ENCODE measurements at places on chromosomes 5 and 9. TPM values are rescaled to one million over a fixed set of nuclear protein-coding genes. Genes with fewer than 3 reads are reported as not detected.
A peak's percentile ranks its signal among the peaks of the same experiment; 100 is the strongest.

- peaks cover 10% of the 10 kb centered on the region for H3K4me1 ChIP-seq
- DNase-seq = peak; percentile 21
- no peak overlapping the region for H3K4me3 ChIP-seq
- H3K36me3 ChIP-seq = no peaks in the 10 kb centered on the region
- H3K27me3 ChIP-seq = no peaks in the 10 kb centered on the region
- H3K27ac ChIP-seq = no peak overlapping the region
These were observed 941.4 kb upstream of the CTNND2 start for GRCh38 chr5:12845549-12846159.

Gene SCGB3A2
- total RNA-seq = 57.3 TPM

GRCh38 chr9:123397975-123398374 lies 42.0 kb downstream of the CRB2 start:
- DNase-seq = no peak
- no peaks in the 10 kb centered on the region for H3K27me3 ChIP-seq
- H3K4me3 ChIP-seq = no peak overlapping the region

Gene GADD45G
- total RNA-seq = 13.5 TPM

- no peak for DNase-seq
- no peak overlapping the region for H3K27ac ChIP-seq
- no peaks in the 10 kb centered on the region for H3K36me3 ChIP-seq
- no peaks in the 10 kb centered on the region for H3K27me3 ChIP-seq
- H3K4me1 ChIP-seq = no peaks in the 10 kb centered on the region
- no peak overlapping the region for H3K4me3 ChIP-seq
These were observed 18.7 kb downstream of the HK3 start for GRCh38 chr5:176880366-176881020.

DNA sequence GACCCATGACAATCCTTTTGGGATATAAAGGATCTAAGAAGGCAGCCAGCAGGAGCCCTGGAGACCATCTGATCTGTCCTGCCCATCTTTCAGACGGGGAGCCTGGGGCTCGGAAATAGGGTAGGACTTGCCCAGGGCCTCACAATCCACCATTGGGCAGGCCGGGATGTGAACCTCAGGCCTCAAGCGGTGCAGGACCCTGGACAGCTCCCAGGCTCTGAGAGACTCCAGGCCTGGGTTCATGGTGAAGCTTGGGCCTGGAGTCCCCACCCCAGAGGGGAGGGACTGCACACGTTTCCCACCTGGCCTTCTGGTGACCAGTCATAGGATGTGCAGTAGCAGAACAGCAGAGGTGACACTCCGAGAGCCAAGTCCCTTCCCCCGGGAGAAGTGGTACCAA lies 36.6 kb upstream of the RAPGEF1 start:
- DNase-seq = peak; percentile 85
- H3K27me3 ChIP-seq = peaks cover 4% of the 10 kb centered on the region
- no peak overlapping the region for H3K27ac ChIP-seq
- H3K4me1 ChIP-seq = no peaks in the 10 kb centered on the region
- no peaks in the 10 kb centered on the region for H3K36me3 ChIP-seq

Gene TLX3
- 0.16 TPM for total RNA-seq

GRCh38 chr5:84298628-84299027 lies 86.1 kb downstream of the EDIL3 start:
- H3K4me1 ChIP-seq = peaks cover 12% of the 10 kb centered on the region
- peaks cover 12% of the 10 kb centered on the region for H3K36me3 ChIP-seq
- H3K27ac ChIP-seq = no peak overlapping the region
- H3K4me3 ChIP-seq = no peak overlapping the region

DNA sequence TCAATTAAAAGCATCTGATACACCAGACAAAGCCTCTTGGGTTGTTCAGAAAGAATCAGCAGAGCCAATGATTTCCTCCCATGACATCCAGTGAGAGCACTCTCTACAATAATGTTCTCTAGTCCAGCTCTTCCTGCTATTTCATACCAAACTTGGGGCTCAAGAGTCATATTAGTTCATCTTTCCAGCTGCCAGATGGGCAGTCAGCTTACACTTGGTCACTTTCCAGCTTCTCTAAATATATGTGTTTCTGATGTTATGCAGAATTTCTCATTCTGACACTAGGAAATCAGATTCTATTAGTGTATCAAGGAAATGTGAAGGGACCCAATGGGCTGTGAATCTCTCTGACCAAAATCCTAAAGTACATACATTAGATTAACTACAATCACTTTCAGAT lies 148.9 kb downstream of the ENC1 start:
- no peak overlapping the region for H3K27ac ChIP-seq
- H3K4me1 ChIP-seq = peaks cover 13% of the 10 kb centered on the region
- DNase-seq = no peak
- no peaks in the 10 kb centered on the region for H3K36me3 ChIP-seq
- no peak overlapping the region for H3K4me3 ChIP-seq

Gene PCDHGB2
- 4.1 TPM for total RNA-seq

DNA sequence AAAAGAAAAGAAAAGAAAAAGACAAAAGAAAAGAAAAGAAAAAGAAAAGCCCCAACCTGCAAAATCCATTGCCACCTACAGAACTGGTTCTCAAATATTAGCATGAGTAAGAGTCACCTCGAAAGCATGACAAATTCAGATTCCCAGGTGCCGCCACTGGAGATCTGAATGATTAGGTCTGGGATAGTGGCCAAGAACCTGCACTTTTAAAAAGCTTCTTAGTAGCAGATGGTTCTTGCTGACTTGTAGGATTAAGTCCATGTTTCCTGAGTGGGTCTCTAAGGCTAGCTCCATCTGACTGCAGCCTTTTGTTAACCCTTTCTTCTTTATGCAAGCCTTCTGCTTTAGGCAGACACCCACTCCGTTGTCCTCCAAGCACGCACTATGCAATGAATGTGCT lies 178.5 kb upstream of the CDH18 start:
- no peak for DNase-seq
- H3K27me3 ChIP-seq = no peaks in the 10 kb centered on the region
- H3K27ac ChIP-seq = no peak overlapping the region
- H3K4me1 ChIP-seq = 0 out of 2 replicates have a peak, but pooled peaks cover under 1% of the 10 kb centered on the region
- no peak overlapping the region for H3K4me3 ChIP-seq

Gene CAMK4
- total RNA-seq = 5.8 TPM

Gene ST6GALNAC6
- total RNA-seq = 45.3 TPM

Gene TMEM174
- total RNA-seq = not detected

- no peaks in the 10 kb centered on the region for H3K27me3 ChIP-seq
- no peak overlapping the region for H3K4me3 ChIP-seq
- H3K36me3 ChIP-seq = no peaks in the 10 kb centered on the region
- peaks cover 26% of the 10 kb centered on the region for H3K4me1 ChIP-seq
- no peak overlapping the region for H3K27ac ChIP-seq
These were observed 374.8 kb downstream of the NFIB start for GRCh38 chr9:13939134-13939533.

DNA sequence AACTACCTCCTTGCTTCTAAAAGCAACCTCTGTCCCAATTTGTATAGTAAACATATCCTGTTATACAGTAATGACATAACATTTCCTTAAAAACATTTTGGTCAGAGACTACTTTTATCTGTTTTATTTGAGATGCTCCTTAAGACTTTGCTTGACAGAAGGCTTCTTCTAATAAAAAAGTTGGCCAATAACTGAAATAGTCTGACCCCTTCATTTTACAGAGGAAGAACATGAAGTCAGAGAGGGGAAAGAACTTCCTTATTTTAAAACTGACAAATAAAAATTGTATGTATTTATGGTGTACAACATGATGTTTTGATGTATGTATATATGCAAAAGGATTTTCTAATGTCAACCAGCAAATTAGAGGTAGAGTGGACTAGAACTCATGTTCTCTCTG lies 35.8 kb upstream of the SPARC start:
- DNase-seq = no peak
- peaks cover 15% of the 10 kb centered on the region for H3K4me1 ChIP-seq
- H3K36me3 ChIP-seq = peaks cover 5% of the 10 kb centered on the region
- H3K27ac ChIP-seq = no peak overlapping the region

DNA sequence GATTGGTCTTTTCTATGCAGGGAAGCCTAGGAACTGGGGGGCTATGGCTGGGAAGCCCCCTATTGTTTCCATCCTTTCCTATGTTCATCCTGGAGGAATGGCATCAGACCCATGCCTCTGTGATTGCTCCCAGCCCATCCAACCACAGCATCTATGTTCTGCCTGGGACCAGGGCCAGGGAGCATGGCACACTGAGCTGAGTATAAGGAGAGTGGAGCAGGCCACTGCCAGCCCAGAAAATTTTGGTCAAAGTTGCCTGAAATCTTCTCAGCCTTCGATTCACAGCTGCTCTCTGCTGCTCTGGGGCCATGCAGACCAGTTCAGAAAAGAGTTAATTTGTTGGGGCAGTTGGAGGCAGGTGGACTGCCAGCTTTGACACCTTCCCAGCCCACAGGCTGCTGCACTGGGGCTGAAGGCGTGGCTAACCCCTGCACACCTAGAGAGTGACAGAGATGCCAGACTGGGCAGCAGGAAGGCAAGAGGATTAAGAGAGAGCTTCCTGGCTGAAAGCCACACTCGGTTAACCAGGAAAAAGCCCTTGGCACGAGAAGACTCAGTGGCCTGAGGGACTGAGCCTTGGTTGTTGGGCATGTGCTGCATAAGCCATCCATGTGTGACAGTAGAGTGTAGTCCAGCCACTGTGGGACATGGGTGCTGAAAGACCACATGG lies 12.1 kb downstream of the TGFBI start:
- DNase-seq = no peak
- no peak overlapping the region for H3K27ac ChIP-seq
- H3K27me3 ChIP-seq = peaks cover 27% of the 10 kb centered on the region
- H3K36me3 ChIP-seq = peaks cover 6% of the 10 kb centered on the region
- H3K4me3 ChIP-seq = no peak overlapping the region
- H3K4me1 ChIP-seq = peaks cover 23% of the 10 kb centered on the region

Gene SLC36A3
- total RNA-seq = not detected

GRCh38 chr5:30781643-30782042 lies 411.8 kb upstream of the CDH6 start:
- no peak overlapping the region for H3K27ac ChIP-seq
- DNase-seq = no peak
- no peaks in the 10 kb centered on the region for H3K36me3 ChIP-seq
- H3K4me3 ChIP-seq = no peak overlapping the region
- H3K4me1 ChIP-seq = peaks cover 13% of the 10 kb centered on the region
- no peaks in the 10 kb centered on the region for H3K27me3 ChIP-seq

DNA sequence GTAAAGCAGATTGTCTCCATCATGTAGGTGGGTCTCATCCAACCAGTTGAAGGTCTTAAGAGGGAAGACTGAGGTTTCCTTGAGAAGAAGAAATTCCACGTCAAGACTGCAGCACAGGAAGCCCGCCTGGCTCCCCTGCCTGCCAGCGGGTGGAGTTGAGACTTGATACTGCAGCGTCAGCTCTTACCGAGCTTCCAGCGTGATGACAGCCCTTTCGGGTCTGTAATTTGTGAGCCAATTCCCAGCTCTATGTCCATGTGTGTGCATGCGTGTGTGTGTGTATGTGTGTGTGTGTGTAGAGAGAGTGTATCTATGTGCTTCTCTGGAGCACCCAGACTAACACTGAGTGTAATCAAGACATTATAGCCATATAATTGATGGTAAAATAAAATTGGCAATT lies 379.7 kb upstream of the IRX2 start:
- H3K4me1 ChIP-seq = peaks cover 23% of the 10 kb centered on the region
- H3K36me3 ChIP-seq = no peaks in the 10 kb centered on the region
- H3K4me3 ChIP-seq = no peak overlapping the region

DNA sequence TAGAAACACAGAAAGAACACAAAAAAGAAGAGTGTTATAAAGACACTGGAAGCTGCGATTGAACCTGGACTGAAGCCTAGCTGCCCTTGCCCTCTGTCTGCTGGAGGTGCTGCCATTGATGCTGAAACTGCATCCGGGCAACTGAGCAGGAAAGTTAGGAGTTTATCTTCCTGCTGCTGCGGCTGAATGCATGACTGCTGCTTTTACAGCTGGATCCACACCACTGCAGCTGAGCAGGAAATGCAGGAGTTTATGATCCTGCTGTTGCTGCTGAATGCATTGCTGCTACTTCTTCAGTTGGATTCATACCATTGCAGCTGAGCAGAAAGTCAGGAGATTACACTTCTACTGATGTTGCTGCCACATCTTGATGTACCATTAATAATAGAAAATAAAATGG lies 21.8 kb upstream of the JAKMIP2 start:
- H3K27ac ChIP-seq = no peak overlapping the region
- H3K4me1 ChIP-seq = peaks cover 6% of the 10 kb centered on the region
- DNase-seq = no peak
- H3K27me3 ChIP-seq = no peaks in the 10 kb centered on the region

Gene PCDHGA7
- total RNA-seq = 2.8 TPM

GRCh38 chr5:149639737-149640136 lies 58.4 kb downstream of the ARHGEF37 start:
- no peak overlapping the region for H3K4me3 ChIP-seq
- DNase-seq = no peak
- no peak overlapping the region for H3K27ac ChIP-seq
- no peaks in the 10 kb centered on the region for H3K27me3 ChIP-seq
- H3K4me1 ChIP-seq = peaks cover 4% of the 10 kb centered on the region
- no peaks in the 10 kb centered on the region for H3K36me3 ChIP-seq

DNA sequence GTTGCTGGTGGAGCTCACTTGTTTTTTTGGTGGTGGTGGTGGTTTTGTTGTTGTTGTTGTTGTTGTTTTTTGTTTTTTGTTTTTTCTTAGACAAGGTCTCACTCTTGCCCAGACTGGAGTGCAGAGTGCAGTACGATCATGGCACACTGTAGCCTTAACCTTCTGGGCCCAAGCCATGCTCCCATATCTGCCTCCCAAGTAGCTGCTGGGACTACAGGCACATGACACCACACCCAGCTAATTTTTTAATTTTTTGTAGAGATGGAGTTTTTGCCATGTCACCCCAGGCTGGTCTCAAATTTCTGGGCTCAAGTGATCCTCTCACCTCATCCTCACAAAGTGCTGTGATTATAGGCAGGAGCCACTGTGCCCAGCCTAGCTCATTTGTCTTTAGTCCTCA lies 53.5 kb downstream of the NUP214 start:
- H3K4me1 ChIP-seq = no peaks in the 10 kb centered on the region
- H3K27me3 ChIP-seq = no peaks in the 10 kb centered on the region
- DNase-seq = no peak

- no peaks in the 10 kb centered on the region for H3K4me1 ChIP-seq
- DNase-seq = peak; percentile 59
- H3K36me3 ChIP-seq = peaks cover 42% of the 10 kb centered on the region
- no peak overlapping the region for H3K4me3 ChIP-seq
- no peak overlapping the region for H3K27ac ChIP-seq
These were observed 917.0 kb downstream of the MAT2B start for GRCh38 chr5:164422400-164422799.

DNA sequence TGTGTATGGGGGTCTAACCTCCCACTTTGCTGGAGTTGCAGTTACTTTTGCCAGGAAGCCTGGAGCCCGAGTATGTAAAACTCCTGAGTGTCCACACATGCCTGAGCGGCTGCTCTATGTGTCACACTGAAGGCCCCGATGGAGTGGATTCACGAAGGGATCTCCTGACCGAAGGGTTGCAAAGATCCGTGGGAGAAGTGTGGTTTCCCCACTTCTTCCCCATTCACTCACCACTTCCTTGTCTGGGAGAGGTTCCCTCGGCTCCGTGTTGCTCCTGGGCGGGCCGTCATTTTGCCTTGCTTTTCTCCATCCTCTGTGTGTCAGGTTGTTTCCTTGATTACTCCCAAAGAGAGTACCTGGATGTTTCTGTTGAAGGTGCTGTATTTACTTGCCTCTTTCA lies 16.2 kb upstream of the IL3 start:
- H3K36me3 ChIP-seq = no peaks in the 10 kb centered on the region
- no peak overlapping the region for H3K27ac ChIP-seq
- no peak overlapping the region for H3K4me3 ChIP-seq
- H3K27me3 ChIP-seq = no peaks in the 10 kb centered on the region

Gene FGD3
- total RNA-seq = 1.7 TPM
